Activated CD4-positive, alpha-beta T cell treated with anti-CD3 and anti-CD28 coated beads, Interleukin-2, amount 50 U/mL, for 16 hours (primary cell): ENCODE measurements at places on chromosomes 2 and 18.
A peak's percentile ranks its signal among the peaks of the same experiment; 100 is the strongest.

DNA sequence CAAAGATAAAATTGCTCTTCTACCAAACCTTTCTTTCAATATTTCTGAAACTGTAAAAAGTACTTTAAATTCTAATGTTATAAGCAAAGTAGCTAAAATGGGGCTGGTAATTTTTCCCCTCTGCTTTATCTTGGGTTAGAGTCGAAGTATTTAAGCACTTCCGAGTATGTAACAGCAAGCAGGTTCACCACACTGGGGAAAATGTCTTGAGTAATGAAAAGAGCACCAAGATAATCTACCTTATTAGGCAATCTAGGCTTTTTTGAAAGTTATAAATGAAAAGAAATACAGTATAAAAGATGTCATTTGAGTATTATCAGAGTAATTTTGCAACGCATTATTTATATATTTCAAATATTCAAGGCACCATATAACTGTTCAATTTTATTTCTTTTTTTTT is 687 bp upstream of the DSG3 start:
- DNase-seq = no peak

DNA sequence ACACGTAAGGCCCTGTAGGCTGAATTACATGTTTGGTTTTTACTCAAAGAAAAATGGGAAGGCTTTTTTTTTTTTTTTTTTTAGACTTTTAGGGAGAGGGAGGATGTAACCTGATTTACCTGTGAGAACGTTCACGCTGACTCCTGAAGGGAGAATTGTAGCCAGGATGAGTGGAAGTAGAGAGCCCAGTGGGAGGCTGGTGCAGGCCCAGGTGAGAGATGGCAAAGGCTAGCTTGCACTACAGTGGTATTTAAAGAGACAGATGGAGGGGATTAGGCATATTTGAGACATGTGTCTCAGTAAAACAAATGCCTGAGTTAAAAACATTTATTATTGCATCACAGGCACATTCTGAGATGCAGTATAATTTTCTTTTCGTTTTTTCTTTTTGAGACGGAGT is 107.9 kb downstream of the CCDC85A start:
- DNase-seq = no peak

GRCh38 chr2:109059474-109060165 is 69.4 kb upstream of the SH3RF3 start:
- no peak for DNase-seq

DNA sequence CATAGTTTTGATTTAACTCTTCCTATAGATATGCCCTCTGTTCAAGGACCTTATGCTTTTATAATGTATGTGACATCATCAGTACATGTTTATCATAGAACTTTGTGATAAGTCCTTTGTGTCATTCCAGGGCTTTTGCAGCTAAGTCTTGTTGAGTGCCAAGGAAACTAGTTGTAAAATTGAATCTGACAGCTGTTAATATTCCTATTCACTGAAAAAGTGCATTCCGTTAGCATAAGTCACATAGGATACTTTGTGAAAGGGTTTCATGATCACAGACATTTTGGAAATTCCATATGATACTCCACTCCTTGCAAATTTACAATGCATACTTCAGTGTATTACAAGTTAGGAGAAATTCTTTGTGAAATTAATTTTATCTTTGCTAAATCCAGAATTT is 503.4 kb downstream of the CCDC85A start:
- DNase-seq = no peak

GRCh38 chr2:147495734-147496133 is 349.1 kb upstream of the ACVR2A start:
- no peak for DNase-seq

GRCh38 chr2:160213511-160213910 is 13.4 kb upstream of the ITGB6 start:
- DNase-seq = no peak

- no peak for DNase-seq
These were observed 158.4 kb upstream of the CDH7 start for GRCh38 chr18:65592435-65592834.

DNA sequence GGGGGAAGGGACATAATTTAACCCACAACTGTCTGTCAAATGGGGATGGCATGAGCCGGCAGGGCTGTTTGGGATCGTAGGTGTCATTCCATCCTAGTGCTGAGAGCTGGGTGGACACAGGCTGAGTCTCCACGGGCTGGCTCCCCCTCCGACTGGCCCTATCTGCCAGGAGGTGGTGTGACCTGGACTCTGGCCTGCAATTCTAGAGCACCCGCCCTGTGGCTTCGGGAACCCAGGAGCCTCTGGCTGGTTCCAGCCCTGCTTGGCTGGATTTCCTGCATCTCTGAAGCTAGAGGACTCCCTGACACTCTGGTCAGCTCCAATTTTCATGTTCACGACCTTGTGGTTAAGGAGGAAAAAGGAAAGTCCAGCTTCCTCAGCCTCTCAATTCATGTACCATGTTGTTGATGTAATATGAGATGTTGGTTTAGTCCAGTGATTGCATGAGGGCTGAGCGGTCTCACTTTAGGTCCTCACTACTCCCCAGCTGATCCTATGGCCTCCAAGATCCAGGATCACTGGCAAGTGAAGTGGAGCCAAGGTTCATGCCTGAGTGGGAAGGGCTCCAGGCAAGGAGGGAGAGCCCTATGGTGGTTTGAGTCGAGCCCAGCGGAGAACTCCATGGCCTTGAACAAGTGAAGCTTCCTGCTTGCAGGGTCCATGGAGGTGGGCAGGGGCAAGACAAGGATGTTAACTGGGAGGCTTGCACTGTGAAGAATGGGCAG is 169.1 kb downstream of the NDUFA10 start:
- DNase-seq = no peak

DNA sequence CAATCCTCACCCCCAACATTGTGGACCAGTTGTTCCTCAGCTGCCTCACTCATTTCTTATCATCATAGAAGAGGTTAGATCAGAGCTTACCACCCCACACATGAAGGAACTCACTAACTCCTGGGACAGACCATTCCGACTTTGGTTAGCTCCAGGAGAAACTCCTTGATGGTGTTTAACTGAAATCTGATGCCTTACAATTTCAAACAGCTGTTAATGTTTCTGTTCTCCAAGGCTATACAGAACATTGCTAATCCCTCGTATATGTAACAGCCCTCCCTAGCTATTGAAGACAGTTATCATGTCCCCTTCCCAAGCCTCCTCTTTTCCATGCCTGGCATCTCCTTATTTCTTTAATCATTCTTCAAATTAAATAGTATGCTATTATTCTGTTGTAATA is 14.8 kb downstream of the ERBB4 start:
- DNase-seq = no peak

DNA sequence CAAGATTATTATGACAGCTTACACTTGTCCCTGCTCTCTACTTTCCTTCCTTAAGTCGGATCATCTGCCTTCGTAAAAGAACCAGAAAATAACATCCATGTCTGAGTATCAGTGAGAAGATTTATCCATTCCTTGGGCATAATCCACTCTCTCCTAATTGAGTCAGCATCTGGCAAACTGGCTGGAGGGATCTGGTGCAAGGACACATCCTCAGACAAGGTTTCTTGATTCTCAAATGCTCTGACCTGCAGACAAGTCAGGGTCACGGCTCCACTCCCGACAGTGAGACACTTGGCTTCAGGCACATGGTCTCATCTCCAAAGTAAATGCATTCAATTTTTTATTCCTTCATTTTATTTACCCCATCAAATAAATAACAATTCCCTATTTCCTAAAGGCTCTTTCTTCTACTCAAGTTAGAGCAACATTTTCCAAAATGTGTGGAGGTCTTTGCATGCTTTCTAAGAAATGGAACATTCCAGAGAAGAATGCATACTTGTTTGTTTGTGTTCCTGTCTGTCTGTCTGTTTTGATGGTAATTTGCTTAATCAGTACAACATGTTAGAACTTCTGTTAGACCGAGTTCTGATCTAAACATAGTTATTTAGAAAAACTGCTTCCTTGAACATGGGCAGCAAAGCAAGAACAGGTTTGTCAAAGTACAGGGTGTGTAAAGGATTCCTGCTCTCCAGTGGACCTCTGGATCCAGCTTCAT is 246.9 kb downstream of the IRS1 start:
- no peak for DNase-seq

DNA sequence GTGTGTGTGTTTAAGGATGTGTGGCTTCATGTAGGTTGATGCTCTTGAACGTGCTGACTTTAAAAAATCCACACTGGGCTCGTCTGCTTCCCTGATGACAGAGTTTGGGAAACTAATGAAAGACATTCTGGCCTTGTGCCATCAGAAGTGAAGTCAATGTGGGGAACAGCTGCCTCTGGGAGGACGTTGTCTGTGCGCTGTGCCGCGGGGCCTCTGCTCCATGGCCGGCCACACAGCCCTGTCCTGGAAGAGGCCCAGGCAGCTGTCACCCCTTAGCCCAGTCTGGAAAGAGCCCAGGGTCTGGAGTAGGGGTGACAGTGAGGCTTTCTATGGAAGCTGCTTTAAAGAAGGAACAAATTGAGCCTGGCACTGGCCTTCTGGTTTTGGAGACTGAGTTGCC is 155.8 kb downstream of the SH3RF3 start:
- no peak for DNase-seq

- DNase-seq = no peak
These were observed 64.6 kb downstream of the MBD2 start for GRCh38 chr18:54159906-54160305.

GRCh38 chr18:58005011-58005410 is 39.0 kb upstream of the NEDD4L start:
- no peak for DNase-seq

DNA sequence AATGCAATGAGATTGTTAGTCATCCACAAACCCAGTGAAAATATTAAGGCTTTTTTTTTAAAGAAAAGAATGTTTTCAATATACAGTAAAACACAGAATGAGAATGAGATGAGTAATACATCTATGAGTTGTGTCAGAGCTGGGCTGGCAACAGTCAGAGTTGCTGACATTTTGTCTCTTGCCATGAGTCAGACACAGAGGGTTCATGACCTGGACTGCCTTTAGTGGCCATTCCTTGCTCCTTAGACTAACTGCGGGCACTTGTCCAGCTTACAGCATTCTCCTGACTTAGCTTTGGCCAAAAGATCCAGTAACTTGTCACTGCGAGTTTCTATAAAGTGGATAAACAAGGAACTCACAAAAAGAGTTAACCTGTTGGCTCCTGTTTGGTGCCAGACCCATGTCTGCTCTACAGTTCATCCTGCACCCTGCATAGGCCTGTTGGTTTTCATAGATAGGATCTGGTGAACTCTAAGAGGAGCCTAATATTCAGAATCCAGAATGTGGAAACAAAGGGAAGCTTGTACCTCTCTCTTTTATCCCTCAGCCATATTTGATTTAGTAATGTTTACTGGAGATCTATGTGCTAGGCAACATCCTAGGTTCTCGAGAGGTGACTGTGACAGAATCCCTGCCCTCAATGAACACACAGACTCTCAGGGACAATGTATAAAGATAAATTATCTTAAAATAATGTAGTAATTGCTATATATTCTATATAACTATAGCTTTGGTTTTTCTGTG is 391.5 kb upstream of the VWC2L start:
- DNase-seq = peak; percentile 2

DNA sequence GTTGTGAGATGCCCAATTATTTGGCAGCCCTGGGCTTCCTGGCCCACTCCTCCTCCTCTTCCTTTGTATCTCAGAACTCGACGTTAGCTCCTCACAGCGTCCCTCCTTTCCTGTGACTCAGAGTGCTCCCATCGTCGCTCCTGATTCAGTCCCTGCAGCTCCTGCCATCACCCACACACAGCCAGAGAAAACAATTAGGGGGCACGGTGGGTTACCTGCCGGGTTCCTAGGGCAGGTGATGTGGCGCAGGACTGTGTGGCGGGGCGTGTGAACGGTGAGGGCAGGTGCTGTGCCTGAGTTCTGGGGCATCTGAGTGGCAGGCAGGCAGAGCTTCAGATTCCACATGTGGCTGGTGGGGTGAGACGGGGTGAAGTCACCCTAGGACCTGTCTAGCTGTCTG is 42.6 kb downstream of the GLI2 start:
- no peak for DNase-seq

DNA sequence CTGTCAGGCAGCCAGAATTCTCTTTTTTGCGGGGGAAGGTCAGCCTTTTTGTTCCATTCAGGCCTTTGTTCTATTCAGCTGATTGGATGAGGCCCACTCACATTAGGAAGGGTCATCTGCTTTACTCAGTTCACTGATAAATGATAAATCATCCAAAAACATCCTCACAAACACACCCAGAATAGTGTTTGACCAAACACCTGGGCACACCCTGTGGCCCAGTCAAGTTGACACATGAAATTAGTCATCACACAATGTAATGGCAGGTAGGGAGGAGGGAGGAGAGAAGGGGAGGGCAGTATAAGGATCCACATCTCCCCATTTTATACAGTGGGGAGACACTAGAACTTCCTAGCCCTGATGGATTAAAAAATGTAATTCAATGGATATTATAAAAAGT is 8.3 kb upstream of the RMC1 start:
- DNase-seq = no peak

DNA sequence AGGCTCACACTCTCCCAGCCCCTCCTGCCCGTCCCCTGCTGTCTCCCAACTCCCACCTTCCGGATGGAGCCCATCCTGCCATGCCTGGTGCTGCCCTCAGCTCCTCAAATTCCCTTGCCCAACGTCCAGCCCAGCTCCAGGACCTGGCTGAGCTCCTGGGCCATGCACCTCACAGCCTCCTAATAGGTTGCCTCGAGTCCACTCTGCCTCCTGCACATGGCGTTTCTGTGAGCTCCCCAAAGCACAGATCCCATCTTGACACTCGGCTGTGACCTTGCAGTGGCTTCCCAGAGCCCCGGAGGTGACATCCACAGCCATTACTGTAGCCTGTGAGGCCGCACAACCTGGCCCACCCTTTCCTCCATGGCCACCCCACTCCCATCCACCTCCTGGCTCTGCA is 191.9 kb upstream of the SALL3 start:
- no peak for DNase-seq

- no peak for DNase-seq
These were observed 74.0 kb downstream of the MYO1B start for GRCh38 chr2:191319186-191319585.

DNA sequence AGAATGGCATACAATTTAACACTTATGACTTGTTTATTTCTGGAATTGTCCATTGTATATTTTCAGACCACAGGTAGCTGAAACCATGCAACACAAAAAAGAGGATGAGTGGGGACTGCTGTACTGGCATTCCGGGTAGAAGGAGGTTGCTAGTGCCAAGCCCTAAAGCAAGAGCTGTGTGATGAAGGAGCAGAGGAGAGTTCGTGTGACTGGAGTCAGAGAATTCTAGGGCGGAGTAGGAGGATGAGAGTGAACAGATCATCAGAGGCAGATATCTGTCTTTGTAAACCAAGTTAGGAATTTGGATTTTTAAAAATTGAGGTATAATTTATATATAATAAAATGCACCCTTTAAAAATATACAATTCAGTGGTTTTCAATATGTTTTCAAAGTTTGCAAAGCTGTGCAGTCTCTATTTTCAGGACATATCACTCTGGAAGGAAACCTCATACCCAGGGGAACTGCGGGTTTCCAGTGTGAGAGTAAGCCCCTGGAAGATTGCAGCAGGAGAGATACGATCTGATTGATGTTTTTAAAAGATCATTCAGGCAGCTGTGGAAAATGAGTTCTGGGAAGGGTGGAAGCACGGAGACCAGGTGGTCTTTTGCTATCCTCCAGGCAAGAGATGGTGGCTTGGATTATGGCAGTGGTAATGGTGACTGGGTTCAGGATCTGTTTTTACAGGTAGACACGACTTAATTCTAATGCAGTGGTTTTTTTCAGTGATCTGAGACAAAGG is 36.4 kb downstream of the TAF1B start:
- DNase-seq = no peak

GRCh38 chr2:42969231-42970150 is 177.1 kb upstream of the HAAO start:
- no peak for DNase-seq

- DNase-seq = no peak
These were observed 132.0 kb upstream of the HDAC4 start for GRCh38 chr2:239532859-239533258.

- no peak for DNase-seq
These were observed 13.4 kb downstream of the PHOSPHO2 start for GRCh38 chr2:169707626-169708025.

- no peak for DNase-seq
These were observed 39.4 kb upstream of the MAP4K3 start for GRCh38 chr2:39476524-39476923.
